ENCODE measurements at places on chromosomes 7 and 10.

GRCh38 chr10:121510201-121510771 is 88.0 kb downstream of the FGFR2 start:
- no peak for DNase-seq

- DNase-seq: peak; percentile 23
Measured at GRCh38 chr7:105345725-105346124, 43.0 kb downstream of the SRPK2 start.

- DNase-seq: peak; percentile 99
Measured at GRCh38 chr7:105647591-105647990, 66.3 kb upstream of the EFCAB10 start.

- peak; percentile 44 for DNase-seq
Measured at GRCh38 chr7:157228864-157229422, 90.2 kb downstream of the UBE3C start.

DNA sequence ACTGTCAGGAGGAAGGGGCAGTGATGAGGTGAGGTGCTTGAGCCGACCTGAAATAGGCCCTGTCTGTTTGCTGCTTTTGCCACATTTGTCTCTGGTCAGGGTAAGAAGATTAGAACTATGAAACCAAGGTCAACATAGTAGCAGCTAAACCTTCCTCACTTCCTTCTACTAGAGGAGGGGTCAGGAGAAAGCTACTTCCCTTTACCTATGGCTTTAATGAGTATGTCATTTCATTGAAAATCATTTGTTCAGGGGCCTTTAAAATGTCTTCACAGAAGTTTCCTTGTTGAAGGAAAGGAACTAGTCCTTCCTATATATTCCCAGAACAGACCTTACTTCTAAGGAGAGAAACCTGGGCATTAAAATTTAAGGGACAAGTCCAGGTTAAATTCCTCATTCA is 19.0 kb downstream of the HYAL4 start:
- no peak for DNase-seq

DNA sequence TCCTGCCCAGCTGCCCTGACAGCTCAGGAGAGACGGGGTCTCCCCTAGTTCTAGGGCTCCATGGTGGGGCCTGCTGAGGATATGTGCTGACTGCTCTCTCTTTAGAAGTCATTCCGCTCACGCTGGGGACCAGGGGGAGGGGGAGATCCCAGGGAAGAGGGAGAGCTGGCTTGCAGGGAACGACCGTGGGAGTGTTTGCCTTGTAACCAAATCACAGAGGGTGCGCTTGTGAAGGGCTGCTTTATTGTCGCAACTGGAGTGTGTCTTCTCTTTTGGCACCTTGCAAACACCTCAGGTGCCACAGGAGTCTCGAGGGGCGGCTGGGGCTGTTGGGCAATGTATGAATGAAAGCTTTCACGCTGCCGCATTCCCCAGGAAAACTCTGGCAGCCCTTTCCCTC is 531.3 kb upstream of the MKI67 start:
- no peak for DNase-seq

DNA sequence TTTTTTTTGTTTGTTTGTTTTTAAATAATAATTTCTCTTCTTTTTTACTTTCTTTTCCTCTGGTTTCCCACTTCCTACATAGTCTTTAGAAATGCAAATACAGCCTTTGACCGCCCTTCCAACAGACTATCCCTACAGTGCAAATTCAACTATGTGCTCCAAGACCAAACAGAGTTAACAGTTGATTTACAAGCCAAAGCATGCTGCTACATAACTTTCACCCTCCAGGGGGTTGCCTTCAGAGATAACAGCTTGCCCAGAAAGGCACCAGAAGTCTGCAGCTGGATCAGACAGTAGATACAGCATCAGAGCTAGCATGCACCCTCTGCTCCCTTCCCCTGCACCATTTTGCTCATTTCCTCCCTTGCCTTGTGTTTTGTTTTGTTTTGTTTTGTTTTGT is 539.0 kb downstream of the ZWINT start:
- DNase-seq: no peak

- DNase-seq: no peak
Measured at GRCh38 chr10:92938841-92939240, 90.5 kb downstream of the EXOC6 start.
